ENCODE measurements at places on chromosomes 12 and 14. TPM values are rescaled to one million over a fixed set of nuclear protein-coding genes. Genes with fewer than 3 reads are reported as not detected.

DNA sequence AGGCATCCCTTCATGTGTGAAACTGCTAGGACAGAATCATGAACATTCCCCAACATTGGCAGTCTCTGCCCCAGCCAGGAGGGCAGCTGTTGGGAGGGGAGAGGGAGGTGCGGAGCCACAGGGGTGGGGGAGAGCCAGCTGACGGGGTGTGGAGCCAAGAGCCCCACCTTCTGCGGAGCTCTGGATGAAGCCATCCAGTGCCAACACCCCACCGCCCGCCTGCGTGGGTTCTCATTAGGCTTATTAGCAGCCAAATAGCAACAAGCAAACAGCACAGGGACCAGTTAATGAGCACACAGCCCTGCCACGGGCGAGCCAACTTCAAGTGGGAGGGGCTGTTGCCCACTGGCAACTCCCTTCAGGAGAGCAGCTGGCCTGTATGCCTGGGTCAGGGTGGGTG is 12.1 kb downstream of the LTBP2 start:
- no peak for DNase-seq

DNA sequence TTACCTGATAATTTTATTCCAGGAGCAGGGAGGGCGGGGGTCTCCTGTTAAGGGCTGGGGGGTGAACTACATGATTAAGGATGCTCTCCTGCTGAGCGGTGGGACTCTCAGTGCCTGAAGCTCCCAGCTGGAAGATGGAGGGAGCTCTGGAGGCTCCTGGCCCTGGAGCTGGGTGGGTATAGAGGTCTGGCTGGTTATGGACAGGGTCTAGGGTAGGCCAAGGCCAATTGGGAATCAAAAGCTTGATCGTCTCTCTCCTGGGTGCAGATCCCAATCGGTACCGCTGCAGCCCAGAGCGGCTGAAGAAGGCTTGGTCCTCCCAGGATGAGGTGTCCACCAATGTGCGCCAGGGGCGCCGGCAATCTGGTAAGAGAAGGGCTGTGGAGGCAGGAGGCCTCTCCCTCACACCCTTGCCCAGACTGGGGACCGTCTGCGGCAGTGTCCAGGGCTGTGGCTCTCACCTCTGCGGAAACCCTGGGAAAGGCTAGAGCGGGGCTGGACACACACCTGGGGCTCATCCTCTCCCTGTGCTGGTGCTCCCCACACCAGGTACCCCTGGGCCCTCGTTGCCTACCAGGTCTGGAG is 28.4 kb downstream of the PLEKHG3 start:
- DNase-seq, result no peak

DNA sequence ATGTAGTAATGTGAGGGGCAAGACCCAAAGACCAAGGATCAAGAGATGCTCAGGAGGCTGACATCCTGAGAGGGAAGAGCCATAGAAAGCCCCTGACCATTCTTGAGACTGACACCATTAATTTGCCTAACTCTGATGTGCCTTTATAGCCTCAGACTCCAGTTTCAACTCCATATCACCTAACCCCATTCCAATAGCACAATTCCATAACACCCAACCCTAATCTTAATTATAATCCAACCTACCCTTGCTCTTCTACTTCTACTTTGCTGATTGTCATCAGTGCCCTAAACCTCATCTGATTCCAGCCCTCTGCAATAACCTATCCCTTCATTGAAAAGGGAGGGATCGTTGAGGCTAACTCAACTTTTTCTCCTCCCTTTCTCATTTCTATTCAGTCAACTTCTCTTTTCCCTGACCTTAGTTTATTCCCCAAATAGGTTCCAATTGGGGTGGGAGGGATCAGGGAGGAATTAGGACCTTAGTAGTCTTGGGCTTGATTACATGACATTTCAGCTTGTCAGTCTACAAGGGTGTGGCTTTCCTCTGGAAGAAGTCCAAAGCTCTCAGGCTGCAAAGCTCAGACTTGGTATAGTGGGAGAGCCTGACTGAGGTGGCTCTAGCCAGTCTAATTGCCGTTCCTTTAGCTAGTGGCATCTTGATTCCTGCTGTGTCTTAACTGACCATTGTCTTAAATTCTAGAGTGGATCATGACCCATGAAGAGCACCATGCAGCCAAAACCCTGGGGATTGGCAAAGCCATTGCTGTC is 3.1 kb downstream of the PFKM start:
- no peak for DNase-seq

DNA sequence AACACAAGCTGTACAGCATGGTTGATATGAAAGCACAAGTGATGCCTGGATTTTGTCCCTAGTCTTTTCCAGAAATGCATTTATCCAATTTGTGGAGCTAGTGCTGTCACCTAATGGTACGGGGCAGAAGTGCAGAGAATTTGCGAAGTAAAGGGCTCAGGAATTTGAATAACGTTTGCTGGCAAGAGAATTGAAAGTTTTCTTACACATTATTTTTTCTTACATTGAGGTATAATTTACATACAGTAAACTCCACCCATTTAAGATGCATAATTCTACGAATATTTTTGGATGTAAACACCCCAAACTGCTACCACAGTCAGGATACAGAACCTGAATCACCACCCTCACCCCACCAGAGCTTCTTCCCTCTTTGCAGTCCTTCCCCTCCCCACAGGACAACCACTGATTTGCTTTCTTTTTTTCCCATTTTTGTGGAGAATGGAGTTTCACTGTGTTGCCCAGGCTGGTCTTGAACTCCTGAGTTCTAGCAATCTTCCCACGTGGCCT is 3.5 kb downstream of the AICDA start:
- DNase-seq, result no peak

DNA sequence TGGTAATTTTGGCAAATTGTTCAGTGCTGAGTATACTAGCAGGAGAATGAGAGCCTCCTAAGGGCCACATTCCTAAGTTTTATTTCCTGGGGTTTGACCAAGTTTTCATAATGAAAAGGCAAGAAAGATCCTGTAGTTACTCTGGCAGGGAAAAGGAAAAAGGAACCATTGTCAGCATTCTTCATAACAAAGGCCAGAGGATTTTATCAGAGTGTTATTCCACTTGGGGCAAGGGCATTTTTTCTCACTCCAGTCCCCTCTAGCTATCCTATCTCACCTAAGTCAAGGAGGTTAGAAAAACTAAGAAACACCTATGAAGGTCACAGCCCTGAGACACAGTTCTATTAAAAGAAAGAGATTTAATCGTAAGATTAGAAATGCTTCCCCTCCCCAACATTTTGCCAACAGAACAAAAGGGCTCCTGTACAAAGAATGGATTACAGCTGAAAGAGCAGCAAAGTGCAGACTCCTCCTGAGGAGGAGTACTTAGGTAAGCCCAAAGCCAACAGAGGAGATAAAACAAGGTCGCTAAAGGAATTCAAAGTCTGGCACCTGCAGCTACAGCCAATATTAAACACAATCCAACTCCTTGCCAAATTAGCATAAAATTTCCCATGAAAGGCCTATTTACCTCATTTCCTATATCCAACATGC is 162.4 kb downstream of the GALC start:
- DNase-seq, result no peak

- no peak for DNase-seq
Observed at GRCh38 chr12:114287821-114288525, 118.0 kb downstream of the TBX5 start.

GRCh38 chr14:100679707-100680438 is 46.8 kb upstream of the DLK1 start:
- DNase-seq, result peak; percentile 37

- DNase-seq, result no peak
Observed at GRCh38 chr14:88044776-88045446, 40.0 kb downstream of the GPR65 start.

DNA sequence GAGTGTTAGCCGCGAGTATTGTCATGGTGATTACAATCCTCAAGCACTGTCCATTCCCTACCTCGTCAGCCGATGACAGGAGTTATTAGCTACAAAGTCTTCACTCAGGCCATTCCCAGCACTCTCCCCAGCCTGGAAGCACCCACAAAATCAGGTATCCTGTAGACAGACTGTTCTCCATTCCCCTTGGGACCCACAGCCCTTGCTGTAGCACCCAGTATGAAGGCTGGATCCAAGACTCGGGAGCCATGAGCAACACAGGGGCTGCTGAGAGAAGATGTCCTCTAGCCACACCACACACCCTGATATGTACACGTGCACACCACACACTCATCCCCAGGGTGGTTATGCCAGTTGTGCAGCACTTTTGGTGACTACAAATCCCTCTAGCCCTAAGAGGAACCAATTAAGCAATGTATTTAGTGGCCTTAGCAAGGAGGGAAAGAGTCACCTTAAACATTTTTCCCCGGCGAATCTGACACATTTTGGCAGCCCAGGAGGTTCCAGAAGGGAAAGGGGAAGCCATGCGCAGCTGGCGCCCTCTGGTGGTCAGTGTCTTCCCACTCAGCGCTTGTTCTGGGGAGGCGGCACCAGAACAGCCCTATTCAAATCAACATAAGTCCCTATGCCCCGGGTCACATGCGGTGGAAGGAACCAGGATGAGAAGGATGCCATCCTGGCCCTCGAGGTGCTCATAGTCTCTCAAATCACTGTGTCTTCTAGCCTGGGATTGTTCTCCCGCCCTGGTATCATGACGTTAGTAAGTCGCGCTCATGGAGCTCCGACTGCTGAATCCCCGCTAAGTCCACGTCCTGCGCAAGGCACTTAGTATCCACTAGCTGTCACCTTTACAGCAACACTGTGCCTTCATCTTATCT is 96.9 kb downstream of the GCH1 start:
- DNase-seq, result peak; percentile 66

GRCh38 chr12:127717278-127717677 is 549.7 kb upstream of the TMEM132C start:
- DNase-seq, result no peak

DNA sequence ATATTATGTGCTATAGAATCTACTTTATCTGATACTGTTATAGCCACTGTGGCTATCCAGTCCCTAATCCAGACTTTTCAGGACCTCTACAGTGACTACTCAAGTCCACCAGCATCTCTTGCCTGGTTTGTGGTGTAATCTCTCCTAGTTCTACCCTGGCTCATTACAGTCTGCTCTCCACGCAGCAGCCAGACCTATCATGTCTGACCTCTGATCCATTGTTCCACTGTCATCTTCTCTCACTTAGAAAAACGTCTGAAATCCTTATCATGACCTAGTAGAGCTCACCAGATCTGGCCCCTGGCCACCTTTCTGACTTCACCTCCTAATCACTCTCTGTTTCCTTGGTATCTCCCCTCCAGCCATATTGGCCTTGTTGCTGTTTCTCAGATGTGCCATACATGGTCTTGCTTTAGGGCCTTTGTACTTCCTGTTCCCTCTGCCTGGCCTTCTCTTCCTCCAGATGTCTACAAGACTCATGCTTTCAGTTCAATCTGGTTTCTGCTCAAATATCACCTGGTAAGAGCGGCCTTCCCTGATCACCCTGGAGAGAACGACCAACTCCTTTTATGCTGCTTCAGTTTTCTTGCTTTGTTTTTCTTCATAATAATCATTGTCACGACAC is 475.5 kb downstream of the AACS start:
- DNase-seq, result no peak

DNA sequence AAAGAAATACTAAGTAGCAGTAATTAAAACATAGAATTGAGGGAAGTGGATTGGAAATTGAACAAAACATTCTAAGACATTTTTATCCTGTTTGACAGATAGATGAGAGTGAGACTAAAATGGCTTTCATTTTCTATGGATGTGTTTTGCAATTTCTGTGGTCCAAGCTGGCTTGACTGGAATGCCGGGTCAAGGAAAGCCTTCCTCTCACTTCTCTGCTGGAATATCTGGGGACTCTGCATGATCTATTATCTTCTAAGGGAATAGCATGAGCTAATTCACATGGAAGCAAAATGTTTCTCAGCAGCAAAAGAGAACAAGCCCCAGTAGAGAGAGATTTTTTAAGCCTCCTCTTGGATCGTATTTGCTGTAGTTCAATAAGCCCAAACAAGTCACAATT is 407.9 kb upstream of the ATXN7L3B start:
- no peak for DNase-seq

DNA sequence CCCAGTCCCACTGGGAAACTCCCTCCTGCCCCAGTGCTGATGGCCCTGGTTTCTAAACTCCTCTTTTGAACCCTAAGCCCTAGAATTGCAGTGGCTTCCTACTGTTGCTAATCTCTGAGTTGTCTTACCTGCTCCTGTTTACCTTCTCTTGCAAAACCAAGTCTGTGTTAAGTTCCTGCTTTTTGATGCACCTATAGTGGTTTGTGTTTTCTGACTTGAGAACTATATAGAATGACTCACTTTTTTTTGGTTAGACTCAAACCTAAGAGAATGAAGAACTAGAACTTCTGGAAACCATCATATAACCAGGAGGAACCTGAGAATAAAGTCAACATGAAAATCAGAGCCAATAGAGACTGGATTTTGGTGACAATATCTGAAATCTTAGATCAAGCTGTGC is 5.5 kb upstream of the GAS2L3 start:
- DNase-seq, result no peak

DNA sequence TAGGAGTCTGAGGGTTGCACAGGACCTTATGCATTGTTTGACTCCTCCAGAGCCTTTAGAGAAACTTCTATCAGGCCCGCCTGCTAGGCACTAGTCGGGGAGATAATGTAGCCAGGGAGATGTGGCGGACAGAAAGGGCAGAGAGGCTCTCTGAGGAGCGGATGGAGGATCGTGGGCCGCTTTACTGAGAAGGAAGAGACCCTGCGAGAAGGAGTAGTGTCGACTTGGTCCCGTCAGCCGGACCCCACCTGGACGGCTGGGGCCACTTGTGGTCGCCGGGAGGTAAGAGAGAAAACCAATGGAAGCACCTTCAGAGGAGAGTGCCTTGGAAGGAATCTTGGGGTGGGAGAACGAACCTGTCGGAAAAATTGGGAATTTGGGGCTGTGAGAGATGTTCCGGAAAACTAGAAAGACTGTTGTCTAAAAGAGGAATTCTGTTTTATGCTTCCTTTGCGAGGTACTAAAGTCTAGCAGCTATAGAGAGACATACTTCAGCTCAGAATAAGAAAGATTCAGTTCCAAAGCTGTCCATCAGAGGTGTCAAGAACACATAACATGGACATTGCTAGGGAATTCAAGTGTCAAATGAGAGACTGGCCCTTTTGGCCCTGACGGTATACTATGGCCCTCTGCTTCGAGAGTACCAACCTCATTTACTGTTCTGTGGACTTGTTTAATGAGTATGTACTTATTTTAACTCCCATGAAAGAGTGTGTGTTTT is 660 bp upstream of the MCRS1 start:
- no peak for DNase-seq

TUNAR gene
- total RNA-seq, result not detected

CCDC196 gene
- not detected for total RNA-seq

CLEC14A gene
- total RNA-seq, result not detected

PTGDR gene
- total RNA-seq, result 0.07 TPM

Measured in mesothelial cell of epicardium (in vitro differentiated cells).